ENCODE measurements at places on chromosomes 6 and 20.

DNA sequence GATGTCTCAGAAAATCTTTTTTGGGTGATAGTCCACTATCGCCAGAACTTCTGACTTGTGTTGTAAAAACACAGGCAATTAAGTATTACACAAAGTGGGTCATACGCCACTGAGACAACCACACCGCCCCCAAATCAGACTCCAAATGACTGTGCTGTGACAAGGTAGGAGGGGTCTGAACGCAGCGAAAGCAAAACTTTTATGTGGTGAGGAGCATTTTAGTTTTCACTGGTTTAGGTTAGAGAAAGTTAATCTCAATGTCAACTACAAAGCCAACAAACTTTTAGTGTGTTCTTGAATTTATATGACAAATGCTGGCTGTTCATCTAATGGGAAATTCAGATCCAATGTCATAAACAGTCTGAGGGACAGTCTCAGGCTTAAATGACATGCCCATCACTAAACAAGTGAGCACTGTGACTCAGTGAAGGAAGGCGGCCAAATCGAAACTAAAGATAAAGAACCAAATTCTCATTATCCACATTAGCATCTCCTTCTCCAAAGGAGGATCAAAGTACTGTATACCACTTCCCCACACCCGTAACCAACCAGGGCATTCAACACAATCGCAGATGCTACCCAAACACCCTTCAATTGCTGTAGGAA lies 186.7 kb downstream of the GJA10 start:
- DNase-seq: no peak

DNA sequence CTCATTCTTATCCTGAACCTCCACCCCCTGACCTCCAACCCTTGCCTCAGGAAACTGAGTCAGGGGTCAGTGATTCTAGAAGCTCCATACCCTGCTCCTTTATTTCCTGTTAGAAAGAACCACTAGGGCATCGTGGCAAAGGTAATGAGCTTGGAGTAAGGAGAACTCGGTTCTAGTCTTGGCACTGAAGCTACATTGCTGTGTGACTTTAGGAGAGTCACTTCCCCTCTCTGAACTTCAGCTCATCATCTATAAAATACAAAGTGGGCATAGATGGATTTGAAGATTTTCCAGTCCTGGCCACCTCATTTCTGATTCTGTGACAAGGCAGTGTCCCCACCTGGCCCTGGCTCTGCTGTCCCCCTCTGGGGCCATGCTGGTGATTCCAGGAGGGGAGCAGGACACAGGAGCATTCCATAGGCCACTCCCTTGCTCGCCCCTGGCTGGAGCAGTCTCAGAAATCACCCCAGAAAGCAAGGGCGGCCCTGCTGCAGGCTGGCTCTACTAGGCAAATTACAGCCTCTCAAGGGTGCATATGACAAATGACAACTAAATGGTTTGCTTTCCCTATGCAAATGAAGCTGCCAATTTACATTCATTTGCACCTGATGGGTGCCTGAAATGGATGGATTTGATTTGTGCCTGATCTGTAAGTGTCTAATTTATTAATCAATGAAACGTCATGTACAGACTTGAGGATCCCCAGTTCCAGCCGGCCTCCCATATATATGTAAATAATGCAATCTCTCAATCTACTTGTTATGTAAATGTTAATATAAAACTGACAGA lies 62.2 kb downstream of the LRFN2 start:
- no peak for DNase-seq

- no peak for DNase-seq
These were observed 10.9 kb downstream of the PPIL6 start for GRCh38 chr6:109429496-109429895.

- no peak for DNase-seq
These were observed 5.2 kb downstream of the PHF10 start for GRCh38 chr6:169719117-169719516.

Data from NCI-H2171 treated with DMSO at 0.1 percent for 48 hours (cell line).